Stimulated activated CD8-positive, alpha-beta memory T cell treated with anti-CD3 and anti-CD28 coated beads, Interleukin-4, amount 100 ng/mL, for 4 hours (primary cell): ENCODE measurements at places on chromosomes 5 and 9.

- no peak for DNase-seq
These were observed 27.4 kb downstream of the BICD2 start for GRCh38 chr9:92737216-92737606.

- DNase-seq = no peak
These were observed 394.0 kb downstream of the CETN3 start for GRCh38 chr5:90015584-90016018.

DNA sequence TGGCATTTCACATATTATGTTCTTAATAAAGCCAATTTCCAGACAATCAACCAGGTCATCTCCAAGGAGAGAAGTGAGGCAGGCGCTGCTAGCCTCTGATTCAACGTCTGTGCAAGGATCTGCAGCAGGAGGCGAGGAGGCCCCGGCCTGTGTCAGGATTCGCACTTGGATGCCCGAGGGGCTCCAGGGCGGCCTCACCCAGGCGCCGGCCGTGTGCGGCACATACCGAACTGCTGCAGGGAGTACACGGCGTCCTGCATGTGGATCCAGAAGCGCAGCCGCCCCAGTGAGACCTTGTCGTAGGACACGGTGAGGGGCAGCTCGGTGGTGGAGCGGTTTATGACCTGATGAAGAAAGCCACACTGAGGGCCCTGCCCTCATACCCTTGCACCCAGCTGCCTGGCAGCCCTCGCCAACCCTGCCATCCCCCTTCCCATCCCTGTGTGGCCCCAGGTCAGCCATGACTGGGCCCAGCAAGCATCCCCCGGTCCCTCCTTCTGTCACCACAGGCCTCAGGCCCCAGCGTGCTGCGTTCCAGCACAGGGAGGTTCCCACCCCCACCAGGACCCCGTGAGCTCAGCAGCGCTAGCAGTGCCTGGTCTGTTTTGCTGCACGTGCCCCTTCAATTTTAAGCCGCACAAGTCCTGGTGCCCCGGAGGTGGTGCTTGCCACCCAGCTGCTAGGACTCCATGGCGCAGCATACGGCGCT, 9.9 kb downstream of the CLPTM1L start:
- DNase-seq = no peak

DNA sequence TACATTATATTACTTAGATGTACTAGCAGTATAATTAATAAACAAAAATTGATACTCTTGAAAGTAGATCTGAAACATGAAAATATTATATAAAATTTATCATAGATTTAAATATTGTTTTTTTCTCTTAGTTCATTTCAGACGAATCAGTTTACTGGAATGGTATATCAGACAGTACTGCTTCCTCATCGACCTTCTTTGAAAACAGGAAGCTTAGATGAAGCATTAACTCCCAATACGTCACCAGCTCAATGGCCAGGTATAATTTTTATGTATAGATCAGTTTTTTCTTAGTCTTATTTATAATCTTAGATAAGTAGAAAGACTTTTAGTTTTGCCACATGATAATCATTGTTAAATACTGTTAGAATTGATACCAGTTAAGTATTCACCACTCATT, 106.3 kb downstream of the DMXL1 start:
- no peak for DNase-seq

DNA sequence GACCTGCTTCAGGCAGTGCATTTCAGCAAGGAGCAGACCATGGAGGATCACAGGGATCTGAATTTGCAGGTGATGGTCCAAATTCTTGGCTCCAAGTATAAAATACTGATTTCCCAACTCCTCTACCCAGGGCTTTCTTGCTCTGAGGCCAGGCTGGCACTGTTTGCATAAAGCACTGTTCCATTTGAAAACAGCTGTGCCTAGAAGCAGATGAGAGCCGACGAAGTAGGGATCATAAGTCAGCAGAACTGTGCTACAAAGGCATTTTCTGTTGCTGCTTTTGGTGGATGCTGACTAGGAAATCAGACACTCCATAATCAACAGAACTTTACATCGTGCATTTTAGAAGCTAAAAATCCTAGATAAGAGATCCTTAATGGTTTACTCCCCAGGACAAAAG, 126.4 kb downstream of the MAT2B start:
- DNase-seq = no peak

GRCh38 chr9:129513282-129513681, 107.6 kb downstream of the C9orf50 start:
- DNase-seq = no peak

DNA sequence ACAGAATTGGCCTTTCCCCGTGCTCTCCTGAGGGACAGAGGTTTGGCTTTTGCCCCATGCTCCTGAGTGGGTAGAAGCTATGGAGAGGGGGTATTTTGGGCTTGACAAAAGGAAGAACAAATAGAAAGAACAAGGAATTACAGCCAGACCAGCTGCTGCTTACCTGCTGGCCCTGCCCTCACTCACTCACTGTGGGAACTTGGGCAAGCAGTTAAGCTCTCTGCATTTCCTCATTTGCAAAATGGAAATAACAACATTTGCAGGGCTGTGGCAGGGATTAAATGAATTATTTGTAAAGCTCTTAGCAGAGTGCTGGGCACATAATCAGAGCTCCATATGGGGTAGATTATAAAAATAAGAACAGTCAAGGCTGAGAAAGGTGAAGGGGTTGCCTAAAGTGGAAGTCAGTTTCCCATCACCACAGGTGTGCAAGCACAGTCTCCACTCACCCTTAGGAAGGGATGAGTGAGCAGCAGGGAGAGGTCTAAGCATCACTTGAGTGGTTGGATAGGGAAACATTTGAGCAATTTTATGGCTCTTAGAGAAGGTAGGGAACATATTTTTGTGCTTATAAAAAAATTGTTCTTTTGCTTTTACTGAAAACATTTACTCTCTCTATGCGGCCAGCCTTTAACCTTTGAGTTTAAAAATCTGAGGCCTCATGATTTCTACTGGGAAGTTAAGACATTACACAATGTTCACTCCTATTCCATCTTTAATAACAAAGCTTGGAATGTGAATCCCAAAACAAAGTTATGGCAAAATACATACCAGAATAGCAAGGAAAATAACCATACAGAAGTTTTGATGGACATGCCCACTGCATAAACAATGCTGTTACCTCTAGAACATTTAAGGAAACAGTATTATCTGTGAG, 42.8 kb upstream of the LHFPL2 start:
- no peak for DNase-seq

DNA sequence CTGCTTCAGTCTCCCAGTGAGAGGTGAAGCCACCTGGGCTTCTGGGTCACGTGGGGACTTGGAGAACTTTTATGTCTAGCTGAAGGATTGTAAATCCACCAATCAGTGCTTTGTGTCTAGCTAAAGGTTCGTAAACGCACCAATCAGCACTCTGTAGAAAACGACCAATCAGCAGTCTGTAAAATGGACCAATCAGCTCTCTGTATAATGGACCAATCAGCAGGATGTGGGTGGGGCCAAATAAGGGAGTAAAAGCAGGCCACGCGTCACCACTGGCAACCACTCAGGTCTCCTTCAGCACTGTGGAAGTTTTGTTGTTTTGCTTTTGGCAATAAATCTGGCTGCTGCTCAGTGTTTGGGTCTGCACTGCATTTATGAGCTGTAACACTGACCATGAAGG, 69.1 kb upstream of the NREP start:
- no peak for DNase-seq

DNA sequence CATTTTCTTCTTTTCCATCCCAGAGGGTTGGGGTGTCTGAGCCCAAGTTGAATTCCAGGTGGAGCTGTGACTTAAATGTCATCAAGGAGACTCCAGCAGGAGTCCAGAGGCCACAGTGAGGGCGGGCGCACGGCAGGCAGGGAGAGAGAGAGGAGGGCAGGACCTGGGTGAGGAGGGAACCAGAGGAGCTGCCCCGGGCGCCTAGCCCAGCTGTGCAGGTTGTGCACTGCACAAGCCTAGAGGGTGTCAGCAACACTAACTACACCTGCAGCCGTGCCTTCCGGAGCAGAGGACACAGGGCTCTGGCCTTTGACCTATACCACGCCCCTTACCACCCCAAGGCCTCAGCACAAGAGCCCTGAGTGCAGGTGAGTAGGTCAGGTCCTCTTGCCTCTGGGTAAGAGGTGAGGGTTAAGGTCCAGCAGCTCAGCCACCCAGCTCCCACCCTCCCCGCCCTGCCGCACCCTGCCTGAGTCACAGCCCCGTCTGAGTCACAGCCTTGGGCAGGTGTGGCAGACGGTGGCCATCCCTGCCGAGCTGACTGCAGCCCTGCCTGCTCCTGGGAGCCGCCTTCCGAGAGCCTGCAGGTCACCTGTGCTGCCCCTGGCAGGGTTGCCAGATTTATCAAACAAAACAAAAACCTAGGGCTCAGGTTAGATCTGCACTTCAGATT, 6.4 kb upstream of the AGPAT2 start:
- DNase-seq = no peak

DNA sequence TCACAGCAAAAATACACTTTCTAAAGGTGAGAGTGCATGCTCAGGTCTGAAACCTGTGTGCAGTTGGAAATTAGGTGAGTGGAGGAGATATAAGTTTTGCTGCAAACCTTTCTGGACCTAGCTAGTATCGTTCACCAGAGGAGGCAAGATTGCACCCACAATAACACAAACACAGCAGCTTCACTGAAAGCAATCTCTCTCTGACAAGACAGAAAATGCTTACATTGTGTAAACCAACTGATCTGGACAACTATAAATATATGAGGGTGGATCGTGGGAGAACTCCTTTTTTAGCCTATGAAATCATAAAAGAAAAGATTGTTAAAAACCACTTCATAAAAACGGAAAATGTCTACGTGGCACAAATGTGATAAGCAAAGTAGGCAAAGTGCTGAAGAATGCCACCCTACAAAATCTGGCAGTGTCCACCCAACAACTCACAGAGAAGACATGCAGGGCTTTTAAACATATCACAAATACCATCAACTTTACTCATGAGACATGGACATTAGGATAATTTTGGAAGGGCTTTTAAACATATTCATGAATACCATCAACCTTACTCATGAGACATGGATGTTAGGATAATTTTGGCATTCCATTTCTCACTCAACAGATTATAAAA, 134.3 kb downstream of the CDH18 start:
- DNase-seq = no peak

- no peak for DNase-seq
These were observed 119.3 kb downstream of the SNCAIP start for GRCh38 chr5:122431298-122431697.

DNA sequence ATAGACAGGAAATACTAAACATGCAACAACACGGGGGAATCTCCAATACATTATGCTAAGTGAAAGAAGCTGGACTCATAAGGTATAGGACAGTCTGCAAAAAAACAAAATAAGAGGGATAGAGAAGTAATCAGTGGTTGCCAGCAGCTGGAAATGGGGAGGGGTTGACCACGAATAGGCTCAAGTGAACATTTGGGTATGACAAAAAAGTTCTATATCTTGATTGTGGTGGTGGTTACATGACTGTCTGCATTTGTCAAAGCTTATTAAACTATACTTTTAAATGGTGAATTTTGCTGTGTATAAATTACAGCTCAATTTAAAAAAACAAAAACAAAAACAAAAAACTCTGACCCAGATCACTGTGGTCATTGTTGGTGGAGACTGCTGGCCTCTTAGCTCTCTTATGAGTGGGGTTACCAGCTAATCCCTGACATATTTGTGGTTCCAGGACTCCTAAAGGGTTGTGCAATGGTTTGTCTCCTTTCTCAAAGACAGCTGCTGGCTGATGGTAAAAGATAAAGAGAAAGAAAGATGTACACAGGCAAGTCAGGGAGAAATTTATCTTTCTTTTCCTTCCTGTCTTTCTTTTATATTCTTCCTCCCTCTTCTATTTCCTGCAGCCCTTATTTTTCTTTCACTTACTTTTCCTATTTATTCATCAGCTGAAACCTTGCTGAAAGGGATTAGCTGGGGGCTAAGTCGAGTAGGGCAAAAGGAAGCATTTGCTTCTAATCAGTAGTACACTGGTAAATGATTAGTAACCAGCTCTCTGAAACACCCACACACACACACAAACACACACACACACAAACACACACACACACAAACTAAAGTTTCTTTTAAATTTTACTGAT, 42.6 kb upstream of the APC start:
- no peak for DNase-seq

DNA sequence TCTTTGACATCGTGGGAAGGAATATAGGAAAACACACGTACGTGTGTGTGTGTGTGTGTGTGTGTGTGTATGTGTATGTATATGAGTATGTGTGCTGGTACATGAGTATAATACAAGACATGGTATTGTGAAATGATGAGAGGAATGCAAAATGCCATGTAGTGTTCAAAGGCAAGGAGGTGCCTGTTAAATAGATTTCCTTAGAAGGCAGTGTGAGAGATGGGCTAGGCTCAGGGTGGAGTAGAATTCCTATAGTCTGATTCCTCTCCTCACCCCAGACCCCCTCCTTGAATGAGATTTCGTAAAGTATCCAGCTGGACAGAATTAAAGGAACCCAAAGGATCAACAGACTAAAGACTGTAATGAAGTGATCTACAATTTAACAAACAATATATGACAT, 11.1 kb downstream of the GPR21 start:
- DNase-seq = no peak

DNA sequence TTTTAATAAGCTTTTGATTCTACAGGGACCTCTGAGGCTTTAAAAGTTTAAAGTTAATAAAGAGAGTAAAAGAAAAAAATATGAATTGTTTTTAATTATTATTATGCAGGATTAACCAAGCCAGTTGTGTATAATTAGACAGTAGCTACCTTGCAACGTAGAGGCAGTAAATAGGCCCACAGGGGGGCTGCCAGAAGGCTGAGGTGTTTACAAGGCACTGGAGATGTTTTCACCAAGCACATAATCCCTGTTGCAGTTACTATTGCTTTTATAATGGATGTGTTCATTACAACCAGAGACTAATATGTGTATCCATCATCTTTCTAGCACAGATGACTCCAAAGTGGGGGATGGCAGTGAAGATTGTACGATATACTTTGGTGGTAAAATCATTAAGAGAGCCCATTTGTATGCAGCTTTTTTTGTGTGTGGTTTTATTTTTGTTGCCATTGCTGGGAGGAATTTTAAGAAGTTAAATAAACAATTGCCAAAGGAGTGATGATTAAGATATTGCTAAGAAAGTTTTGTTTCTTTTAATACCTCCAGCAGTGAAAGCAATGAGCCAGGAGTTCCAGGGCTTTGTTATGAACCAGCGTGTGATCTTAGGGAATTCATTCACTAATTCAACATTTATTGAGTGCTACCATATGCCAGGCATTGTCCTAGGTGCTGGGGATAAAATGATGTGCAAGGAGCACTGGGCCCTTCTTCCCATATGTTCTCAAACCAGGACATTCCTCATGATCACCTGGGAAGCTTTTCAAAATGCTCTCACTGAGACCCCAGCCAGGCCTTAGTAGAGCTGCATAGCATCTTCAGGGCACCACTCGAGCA, 138.7 kb upstream of the EFNA5 start:
- DNase-seq = no peak

- no peak for DNase-seq
These were observed 3.1 kb downstream of the TBC1D9B start for GRCh38 chr5:179904463-179905160.

GRCh38 chr9:94175669-94176068, 83.4 kb upstream of the ZNF169 start:
- no peak for DNase-seq

DNA sequence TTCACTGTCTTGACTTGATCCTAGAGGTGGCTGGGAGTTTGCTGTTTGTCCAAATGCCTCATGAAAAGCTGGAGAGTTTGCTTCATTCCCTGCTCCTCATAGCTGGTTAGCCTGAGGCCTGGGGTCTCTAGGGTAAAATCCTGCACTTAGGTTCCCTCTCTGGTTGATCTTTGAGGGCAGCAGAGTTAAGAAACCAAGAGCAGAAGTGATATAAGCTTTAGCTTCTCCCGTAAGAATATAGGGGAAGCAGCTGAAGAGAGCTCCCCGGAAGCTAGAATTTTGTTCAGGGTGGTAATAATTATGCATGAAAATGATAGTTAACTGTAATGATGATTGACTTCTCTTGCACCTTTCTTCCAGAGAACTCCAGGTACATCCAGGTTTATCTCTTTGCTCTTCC, 1.4 kb downstream of the FAM53C start:
- DNase-seq = no peak
